ENCODE measurements at places on chromosomes 11 and 22. TPM values are rescaled to one million over a fixed set of nuclear protein-coding genes. Genes with fewer than 3 reads are reported as not detected.

Gene SLC29A2
- under 0.01 TPM for total RNA-seq

- no peak for DNase-seq
Observed at GRCh38 chr11:100830274-100830673, 143.2 kb downstream of the ARHGAP42 start.

GRCh38 chr11:46361283-46362155 is 14.3 kb downstream of the DGKZ start:
- peak; percentile 72 for DNase-seq

Gene SLC5A1
- not detected for total RNA-seq

DNA sequence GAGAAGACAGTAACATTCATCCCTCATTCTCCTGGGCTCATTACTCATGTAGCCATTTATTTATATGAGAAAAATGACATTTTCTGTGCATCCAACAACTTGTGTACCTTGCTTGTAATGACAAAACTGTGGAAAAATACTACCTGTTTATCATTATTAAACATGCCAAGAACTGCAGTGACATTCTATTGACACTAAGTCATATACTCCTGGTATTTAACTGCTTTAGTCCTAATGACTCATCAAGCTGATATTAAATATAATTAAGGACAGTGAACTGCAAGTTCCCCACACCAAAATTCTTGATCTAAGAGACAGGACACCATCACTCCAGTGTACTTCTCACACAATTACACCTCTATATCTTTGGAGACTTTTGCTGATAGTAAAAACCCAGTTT is 1328.7 kb upstream of the RAG2 start:
- no peak for DNase-seq

Gene GAL3ST3
- total RNA-seq: not detected

GRCh38 chr11:83819931-83820549 is 533.9 kb upstream of the CCDC90B start:
- peak; percentile 79 for DNase-seq

DNA sequence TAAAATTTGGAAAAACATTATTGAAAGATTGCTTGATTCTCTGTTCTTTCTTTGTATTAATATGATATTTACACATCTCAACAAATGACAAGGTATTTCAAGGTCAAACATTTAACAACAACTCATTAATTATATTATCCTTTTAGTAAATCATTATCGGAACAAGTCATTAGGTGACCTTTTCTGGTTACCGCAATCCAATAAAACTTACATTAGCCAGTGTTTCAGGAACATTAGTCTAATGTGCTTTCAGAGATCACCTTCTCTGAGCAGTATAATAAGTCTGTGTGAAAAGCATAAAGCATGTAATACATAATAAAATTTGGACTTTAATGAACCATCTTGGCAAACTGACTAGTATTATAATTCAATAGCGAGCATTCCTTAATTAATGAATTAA is 1466.4 kb downstream of the FAM181B start:
- no peak for DNase-seq

Gene PRSS23
- total RNA-seq: 123 TPM

DNA sequence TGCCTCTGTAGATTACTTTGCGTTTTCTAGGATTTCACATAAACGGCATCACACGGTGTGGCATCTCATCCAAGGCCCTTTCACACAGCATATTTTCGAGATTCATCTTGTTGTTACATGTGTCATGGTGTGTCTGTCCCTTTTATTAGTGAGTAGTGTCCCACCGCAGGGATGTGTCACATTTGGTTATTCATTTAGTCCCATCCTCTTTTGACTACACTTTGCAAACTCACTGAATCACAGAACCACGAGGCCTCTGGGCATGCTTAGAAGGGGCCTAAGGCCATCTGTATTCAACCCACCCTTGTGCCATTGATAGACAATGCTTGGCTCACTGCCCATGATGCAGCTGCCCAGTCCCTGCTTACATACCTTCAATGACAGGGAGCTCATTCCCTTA is 4.2 kb upstream of the RAC2 start:
- no peak for DNase-seq

GRCh38 chr11:124518989-124519451 is 24.4 kb downstream of the OR8B12 start:
- peak; percentile 7 for DNase-seq
